ENCODE measurements at places on chromosomes 12 and 14.
A peak's percentile ranks its signal among the peaks of the same experiment; 100 is the strongest.

DNA sequence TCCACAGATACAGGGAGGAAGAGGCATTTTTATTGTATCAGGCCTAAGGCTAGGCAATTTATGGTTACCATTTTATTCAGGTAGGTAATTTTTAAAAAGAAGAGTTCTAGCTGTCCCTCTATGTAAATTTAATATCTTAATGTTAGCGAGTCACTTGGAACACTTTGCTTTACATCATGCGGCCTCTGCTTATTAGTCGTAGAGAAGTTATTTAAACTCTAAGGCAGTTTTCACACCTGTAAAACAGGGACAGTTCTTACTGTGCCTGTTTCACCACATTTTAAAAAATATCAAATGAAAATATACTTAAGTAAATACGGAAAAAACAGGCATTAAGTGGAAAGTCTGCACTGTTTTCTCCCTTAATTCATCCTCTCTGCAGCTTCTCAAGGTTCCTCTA, 71.4 kb upstream of the POC1B start:
- no peak for DNase-seq

- DNase-seq: peak; percentile 17
These were observed 411 bp downstream of the BTBD7 start for GRCh38 chr14:93332397-93332852.

- DNase-seq: no peak
These were observed 9.2 kb upstream of the CRIP2 start for GRCh38 chr14:105465209-105466031.

DNA sequence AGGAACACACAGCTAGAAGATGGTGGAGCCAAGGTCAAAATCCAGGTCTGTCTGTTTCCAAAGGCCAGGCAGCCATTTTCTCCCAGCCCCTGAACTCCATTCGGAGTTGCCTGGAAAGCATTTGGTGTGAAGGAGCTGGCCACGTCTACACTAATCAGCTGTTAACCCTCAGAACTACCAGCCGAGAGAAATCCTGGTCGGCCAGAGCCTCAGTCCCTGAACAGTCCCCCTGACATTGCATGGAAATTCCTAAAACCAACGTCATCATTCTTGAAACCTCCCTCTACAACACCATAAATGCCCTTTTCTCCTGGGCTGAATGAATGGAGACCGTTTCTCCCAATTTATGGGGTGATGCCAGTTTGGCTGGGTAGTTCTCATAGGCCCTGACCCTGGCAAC, 245.6 kb downstream of the SLC41A2 start:
- no peak for DNase-seq

GRCh38 chr12:104508752-104509446, 52.2 kb downstream of the CHST11 start:
- no peak for DNase-seq

DNA sequence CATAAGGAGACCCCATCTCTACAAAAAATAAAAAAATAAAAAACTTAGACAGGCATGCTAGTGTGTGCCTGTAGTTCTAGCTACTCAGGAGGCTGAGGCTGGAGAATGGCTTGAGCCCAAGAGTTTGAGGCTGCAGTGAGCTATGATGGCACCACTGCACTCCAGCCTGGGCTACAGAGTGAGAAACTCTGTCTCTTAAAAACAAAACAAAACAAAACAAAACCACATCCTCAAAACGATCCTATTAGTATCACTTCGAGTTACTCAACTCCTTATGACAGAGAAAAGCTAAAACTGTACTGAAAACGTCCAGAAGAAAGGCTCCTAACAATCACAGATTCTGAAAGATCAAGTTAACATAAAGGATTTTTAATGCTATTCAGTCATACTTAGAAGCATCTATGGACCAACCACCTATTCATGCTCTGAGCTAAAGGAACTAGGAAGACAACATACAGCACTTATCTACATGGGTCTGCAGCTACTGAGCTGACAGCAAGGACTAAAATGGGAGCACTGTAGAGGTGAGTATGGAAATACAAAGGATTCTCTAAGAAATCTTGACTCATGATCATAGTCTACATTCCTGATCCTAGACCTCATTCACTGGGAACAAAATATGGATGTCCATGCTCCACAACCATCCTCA, 75.3 kb upstream of the DUSP6 start:
- no peak for DNase-seq

- DNase-seq: no peak
These were observed 21.2 kb downstream of the APPL2 start for GRCh38 chr12:105214670-105215375.

GRCh38 chr12:54415221-54415929, 3.7 kb downstream of the ITGA5 start:
- DNase-seq: no peak

DNA sequence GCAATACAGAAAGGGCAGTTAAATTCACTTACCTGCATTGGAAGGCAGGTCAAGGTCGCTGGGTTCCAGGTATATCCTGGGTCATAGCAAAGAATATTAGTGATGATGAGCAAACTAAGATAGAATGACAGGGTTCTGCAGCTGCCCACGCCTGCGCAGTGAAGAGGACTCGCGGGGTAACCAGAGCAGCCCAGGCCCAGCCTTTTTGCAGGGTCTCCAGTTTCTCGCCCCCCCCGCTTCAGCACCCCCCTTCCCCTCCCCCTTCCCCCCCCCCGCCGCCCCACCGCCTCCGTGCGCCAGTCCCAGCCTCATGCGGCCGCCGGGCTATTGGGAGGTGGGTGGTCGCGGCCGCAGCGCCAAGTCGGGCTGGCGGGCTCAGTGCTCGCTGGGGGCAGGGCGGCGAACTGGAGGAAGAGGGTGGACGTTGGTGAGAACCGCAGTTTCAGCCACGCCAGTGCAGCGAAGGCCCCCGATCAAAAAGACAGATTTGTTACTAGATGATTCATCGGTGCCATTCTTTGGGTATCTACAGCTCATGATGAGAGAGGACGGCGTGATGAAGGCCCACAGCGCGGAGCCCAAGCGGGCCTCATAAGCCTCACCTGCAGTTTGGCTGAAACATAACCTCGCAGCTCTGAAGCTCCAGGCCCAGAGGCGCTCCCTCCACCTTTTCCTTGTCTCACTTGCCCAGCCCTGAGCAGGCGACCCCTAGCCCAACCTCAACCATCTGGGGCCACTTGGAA, 20.2 kb downstream of the SLC2A3 start:
- no peak for DNase-seq

DNA sequence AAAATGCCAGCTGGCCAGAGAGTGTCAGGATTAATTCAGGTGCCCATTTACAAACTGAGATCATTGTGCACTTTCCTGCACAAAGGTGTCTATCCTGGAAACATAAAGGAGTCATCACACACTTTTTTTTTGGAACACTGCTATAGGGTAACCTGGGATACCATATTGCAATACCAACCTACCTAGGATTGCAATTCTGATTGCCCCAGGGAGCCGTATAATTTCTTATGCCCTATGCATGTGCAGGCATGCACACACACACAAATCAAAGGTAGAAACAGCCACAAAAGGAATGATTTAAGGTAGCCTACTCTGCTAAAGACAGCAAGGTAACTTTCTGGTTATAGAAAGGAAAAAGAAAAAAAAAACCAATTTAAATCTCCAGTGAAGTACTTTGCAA, 285.3 kb upstream of the KITLG start:
- DNase-seq: no peak

Data from T-helper 2 cell (primary cell).